ENCODE measurements at places on chromosomes 4 and X.

DNA sequence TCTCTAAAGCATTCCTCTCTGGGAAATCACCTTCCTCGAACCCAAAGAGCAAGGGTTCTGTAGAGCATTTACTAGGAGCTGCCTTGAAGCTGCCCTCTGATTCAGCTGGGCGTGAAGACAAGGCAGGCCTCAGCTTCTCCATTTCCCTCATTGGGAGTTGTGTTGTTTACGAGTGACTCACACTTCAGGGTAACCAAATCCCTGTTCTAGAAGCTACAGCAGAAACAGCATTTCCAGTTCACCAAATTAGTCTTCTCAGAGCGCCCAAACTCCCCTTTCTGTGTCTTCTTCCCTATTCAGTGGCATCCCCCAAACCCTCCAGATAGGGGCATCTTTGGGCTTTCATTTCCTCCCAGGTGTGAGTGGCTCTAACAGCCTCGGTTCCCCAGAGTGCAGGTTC lies 863 bp upstream of the XPNPEP2 start:
- DNase-seq, result no peak

- DNase-seq, result peak; percentile 78
Measured at GRCh38 chr4:26885912-26886274, 25.3 kb downstream of the STIM2 start.

DNA sequence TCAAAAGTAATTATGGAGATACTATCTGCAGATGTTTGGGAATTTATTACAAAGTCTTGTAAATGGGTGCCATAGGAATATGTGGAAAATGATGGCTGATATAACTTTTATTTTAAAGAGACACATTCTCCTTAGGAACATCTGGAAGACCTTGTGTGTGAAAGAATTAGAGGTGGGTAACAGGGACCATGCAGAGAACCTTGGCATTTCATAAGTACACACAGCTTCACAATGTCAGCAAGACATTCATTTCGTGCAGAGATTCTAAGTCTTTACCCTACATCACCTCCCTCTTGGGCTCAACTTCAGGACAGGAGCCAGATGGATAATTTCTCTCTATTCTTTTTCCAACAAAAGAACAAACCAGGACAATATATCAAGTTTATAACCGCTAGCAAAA lies 458.1 kb upstream of the INTU start:
- no peak for DNase-seq

GRCh38 chr4:36921476-36922216 lies 322.9 kb upstream of the NWD2 start:
- DNase-seq, result no peak

GRCh38 chrX:140525448-140525847 lies 20.6 kb upstream of the SOX3 start:
- no peak for DNase-seq

DNA sequence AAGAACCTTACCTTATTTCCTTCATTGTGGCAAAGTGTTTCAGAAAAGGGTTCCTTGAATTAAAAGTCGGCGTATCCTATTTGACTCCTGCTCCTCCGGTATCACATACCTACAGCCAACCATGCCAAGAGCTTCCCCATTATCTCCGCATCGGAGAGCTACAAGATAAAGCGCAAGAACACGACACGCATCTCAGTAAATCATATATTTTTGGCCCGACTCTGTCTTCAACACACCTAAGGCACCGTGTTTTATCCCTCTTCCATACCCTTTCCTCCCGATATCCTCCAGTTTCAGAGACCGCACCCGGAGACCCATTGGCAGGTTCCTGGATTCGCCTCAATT lies 497 bp upstream of the THAP9 start:
- DNase-seq, result no peak

DNA sequence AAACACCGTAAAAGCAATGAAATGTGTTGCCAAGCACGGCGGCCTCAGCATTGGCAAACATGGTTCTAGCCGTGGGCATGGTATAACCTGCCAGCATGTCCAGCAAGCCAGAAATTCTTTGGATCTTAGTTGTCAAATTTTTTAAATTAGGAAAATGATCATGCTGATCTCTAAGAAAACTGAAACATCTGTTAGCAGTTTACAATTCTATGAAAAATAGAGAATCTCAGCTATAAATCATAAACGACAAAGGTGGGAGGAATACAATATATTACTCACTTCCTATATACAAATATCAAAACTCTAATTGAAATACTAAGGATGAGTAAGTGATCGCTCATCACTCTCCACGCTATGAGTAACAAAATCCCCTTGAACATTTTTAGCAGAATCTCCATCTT lies 130.3 kb downstream of the ADGRA3 start:
- peak; percentile 0 for DNase-seq

GRCh38 chr4:151801547-151802516 lies 41.0 kb upstream of the GATB start:
- peak; percentile 65 for DNase-seq

DNA sequence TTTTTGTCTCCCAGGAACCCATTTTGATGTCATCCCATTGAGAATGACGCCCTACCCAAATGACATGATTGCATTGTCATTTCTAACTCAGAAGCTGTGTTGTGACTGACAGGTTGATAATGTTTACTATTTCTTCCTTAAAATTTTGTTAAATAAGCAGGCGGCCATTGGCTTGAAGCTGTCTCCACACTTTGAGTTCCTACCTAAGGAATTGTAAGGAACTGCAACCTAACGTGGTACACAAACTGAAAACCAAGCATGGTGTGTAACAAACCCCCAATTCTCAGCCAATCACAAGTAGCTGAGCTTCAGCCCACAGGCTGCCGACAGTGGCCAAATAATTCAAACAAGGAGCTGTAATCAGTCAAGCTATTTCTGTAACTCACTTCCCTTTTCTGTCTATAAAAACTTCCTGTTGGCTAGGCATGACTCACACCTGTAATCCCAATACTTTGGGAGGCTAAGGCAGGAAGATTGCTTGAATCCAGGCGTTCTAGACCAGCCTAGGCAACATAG lies 2.9 kb upstream of the MND1 start:
- no peak for DNase-seq

DNA sequence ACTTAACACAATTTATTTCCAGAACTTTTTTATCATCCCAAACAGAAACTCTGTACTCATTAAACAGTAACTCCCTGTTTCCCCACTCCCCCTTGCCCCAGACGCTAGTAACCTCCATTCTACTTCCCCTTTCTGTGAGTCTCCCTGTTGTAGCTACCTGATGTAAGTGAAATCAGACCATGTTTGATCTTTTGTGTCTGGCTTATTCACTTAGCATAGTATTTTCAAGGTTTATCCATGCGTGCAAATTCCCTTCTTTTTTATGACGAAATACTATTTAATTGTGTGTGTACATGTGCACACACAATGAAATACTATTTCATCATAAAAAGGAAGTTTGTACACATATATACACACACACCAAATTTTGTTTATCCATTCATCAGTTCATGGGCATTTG lies 5.2 kb downstream of the PKD2 start:
- DNase-seq, result no peak

DNA sequence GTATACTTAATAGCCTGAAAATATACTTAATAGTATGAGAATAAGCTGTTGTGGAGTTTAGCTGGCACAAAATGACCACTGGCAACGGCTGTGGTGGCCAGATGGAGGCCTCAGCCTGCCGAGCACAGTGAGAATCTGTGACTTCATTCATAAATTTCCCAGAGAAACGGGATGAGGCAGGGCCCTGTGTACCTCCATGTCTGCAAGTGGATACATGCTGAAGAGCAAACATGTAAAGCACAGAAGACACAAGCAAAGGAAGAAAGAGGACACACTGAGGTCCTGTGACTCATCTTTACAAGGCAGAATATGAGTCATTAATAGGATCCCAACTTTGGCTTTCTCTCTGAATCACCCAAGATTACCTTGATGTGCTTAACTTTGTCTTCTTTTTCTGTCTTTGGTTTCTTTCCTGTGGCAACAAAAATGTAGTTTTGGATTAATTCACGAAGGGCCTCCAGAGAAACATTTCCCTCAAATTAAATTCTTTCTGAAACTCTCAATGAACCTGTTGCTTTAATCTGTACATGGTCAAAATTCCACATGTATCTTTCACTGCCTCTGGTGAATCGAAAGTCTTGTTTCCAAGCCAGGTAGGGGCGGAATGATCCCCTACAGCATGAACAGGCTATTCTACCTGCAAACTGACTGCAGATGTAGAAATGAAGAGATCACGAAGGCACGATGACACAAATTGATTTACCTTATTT lies 56.4 kb downstream of the IRF2 start:
- peak; percentile 87 for DNase-seq

DNA sequence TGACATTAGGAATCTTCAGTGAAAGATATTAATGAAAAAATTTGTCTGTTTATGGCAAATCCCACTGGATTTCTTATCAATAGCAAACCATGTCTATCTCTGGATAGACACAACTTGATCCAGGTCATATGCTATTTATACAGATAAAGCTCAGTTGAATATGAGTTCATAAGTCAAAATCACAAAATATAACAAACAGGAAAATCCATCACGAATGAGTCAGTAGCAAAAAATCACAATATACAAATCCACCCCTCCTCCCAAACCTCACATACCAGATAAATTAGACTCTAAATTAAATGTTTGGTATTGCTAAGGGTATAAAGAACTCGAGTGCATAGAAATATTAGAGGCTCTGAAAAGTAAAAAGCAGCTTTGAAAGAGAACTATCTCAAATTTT lies 420.5 kb downstream of the TLL1 start:
- no peak for DNase-seq

DNA sequence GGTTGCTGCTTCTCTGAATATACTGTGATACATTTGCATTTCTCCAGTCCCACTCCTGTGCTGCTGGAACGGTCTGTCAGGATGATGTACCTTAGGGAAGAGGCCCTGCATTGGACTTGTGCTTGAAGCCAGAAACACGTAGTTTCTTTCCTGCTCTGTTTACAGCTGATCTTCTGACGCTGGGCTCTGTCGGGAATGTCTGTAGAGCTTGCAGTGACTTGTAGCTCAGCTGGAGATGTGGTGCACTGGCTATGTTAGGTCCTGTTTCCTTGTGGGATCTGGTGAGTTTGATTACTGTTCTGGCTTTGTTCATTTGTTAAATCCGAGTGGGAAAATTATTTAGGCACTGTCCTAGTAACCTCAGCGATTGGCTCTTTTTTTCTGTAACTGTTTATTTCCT lies 137.2 kb upstream of the WDR1 start:
- DNase-seq, result no peak

- DNase-seq, result no peak
Measured at GRCh38 chr4:10031668-10032590, 10.6 kb upstream of the SLC2A9 start.

DNA sequence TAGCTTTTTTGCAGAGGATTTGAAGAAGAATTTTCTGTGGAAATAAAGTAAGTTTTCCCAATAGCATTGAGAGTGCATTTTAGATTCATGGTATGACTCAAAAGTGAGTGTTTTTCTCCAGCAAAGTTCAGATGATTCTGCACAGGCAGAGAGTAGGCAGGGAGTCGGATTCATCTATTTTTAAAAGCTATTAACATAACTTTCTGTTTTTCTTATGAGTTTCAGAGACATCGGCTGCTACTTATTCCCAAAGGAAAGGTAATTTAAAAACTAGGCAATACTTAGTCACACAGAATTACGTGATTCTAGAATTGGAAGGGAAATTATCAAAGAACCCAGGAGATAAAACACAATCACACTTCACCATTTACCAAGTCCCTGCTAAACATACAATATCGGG lies 4.4 kb downstream of the CCDC110 start:
- no peak for DNase-seq

- DNase-seq, result no peak
Measured at GRCh38 chr4:169254546-169254983, 16.2 kb downstream of the SH3RF1 start.

GRCh38 chrX:47232803-47233332 lies at the start of gene USP11:
Gene USP11, plus strand, starts transcription at chrX:47233009. Its CDS starts 35 bp downstream, at chrX:47233044.
- peak; percentile 30 for DNase-seq

Measured in activated CD4-positive, alpha-beta T cell treated with anti-CD3 and anti-CD28 coated beads, Interleukin-2, amount 50 U/mL, for 16 hours (primary cell).